MV-4-11 (cell line): ENCODE measurements at places on chromosomes 12 and 14.

DNA sequence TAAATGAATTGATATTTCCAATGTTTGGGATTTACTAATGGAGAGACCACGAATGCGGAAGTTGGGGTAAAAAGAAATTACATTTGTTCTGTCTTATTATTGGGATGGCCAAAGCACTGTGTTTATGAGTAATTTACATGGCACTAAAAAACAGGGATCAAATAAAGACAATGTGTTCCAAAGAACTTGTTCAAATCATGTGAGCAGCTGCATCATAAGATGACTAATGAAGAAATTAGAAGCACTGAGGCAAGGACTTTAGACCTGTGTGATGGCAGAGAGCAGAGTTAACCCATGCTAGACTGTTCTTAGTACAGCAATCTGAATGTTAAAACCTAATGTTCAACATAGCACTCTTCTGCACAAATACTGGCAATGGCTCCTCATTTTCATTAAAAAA is 34.3 kb upstream of the DCN start:
- no peak for DNase-seq

DNA sequence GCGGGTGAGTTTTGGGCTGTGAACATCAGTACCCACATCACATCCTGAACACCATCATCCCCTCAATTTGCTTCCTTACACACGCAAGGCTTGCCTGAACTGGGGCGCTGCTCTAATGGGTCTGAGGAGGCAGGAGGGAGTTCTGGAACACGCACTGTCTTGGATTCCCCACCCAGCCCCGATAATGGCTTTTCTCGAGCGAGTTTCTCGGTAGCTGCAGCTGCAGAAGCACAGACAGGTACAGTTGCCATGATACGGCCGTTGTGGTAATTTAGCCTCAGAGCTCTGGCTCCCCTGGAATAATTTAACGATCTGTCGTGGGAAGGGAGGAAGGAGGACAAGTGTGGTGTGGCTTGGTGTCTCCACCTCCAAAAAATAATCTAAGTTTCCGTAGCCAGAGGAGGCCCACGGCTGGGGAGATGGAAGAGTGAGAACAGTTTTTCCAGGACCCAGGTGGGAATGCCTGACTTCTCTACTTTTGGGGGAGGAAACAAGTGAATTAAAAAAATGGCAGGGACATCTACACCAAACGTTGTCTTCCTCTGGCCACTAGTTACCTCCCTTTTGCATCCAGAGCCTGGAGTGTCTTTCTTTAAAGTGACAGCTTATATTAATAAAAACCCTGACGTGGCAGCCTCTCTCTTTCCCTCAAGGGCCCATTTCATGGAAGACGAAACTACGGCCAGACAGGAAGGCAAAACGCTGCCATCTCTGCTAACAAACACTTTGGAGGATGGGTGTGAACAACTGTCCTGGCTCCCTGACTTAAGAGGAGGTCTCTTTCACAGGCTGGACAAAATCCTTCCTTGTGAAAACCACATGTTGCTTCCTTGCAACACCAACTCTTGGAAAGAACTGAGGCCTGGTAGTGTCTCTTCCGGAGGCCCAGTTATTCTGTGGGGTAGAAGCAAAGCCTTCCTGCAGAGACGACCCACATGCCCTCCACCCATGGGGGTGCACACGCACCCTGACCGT is 84.8 kb downstream of the RBM19 start:
- DNase-seq, result no peak

DNA sequence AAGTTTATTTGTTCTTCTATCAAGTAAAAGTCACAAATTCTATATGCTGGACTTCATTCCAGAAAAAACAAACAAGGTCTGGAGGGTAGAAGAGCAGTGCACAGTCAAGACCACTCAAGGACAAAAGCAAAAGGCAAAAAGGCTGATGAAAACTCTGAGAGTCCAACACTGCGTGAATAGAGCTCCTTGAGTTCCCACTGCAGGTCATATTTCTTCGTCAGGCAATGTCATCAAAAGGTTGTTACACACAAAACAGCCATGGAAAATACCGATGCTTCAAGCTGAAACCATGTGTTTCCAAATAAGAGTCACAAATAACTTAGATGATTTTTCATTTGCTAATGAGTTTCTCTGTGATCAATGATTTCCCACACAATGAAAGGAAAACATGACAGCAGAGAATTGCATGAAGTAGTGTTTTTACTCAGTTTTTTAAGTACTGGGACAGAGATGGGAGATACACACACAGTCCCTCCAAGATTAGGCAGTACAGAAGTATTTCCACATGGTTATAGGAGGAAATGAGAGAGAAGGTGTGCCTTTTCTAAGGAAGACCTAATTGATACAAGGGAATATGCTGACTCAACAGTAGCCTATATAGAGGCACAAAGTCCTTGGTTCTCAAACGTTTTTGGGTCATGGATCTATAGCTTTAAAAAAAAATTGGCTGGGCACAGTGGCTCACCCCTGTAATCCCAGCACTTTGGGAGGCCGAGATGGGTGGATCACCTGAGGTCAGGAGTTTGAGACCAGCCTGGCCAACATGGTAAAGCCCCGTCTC is 177.7 kb downstream of the MED13L start:
- DNase-seq, result no peak

DNA sequence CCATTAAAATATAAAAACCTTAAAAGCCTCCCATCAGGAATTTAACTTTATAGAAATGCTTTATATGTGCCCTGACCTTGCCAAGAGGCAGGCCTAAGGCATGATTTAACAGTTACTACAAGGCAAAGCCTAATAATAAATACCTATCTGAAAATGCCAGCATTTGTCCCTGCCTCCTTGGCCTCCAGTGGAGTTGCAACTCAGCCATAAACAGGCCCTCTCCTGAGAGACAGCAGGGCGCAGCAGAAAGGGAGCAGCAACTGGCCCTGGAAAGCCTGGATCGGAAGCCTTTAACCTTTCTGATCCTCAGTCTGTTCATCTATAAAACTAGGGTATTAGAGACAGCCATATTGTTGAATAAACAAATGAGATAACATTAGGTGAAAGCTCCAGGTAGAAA is 324.4 kb downstream of the PAWR start:
- DNase-seq, result no peak

DNA sequence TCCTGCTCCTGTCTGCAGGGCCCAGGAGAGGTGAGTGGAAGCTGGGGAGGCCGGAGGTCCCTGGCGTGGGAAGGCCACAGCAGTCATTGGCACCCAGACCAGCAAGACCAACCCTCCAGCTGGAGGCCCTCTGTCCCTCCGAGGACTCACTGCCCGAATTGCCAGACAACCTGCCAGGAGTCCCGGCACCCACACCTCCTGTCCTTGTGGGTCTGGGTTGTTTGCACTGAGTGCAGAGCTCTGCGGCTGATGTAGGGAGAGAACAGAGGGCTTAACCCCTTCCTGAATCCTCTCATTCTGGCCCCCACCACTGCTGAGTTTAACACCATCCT is 204.9 kb downstream of the KIF26A start:
- no peak for DNase-seq

DNA sequence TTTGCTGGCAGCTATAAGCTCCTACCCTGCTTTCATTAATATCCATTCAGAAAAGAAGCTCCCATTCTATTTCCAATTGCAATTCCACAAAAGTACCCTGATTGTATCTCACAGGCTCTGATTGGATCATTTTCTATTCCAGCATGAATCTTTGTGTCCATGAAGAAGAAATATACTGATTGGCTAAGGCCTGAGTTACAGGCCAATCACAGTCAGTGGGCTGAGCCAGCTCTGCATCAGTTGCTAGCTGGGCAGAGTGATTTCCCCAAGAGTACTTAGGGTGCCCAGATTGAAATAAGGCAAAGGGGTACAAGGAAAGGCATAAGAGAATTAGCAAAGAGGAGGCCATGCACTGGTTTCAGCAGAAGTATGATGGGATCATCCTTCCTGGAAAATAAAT is 14.4 kb downstream of the ART4 start:
- DNase-seq, result no peak

- DNase-seq, result no peak
Measured at GRCh38 chr14:75738192-75738591, 77.1 kb downstream of the TTLL5 start.

DNA sequence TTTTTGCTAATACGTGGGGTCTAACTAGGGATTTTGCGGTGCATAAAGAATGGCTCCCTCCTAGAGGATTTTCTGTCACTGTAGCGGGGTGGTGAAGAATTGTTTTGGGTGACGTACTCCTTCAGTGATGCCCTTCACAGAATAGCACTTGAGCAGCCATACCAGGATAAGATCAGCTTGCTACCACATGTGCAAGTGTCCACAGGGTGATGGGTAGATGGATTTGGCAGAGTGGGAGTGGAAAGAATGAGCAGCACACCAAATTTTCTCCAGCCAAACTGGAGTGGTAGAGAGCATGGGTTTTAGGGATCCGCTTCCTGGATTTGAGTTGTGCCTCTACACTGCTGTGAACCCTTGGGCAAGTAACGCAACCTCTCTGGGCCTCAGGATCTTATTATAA is 2.3 kb downstream of the TCP11L2 start:
- DNase-seq, result no peak

GRCh38 chr14:61113561-61114225 is 132.6 kb downstream of the SLC38A6 start:
- DNase-seq, result peak; percentile 90

DNA sequence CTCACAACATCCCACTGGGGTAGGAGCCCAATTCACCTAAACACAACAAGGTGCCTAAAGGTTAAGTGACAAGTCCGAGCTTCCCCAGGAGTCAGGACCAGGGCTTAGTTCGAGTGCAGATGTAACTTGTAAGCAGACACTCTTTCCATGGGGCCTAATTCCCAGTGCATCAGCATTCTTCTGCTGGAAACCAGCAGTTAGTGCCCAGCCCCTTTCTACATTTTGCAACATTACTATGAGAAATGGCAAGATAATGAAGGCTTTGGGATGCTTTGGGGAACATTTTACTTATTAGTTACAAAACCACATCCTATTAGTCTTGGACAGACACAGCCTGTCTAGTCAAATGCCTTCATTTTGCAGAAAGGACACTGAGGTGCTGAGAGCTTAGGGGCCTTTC is 179.8 kb downstream of the CALM1 start:
- no peak for DNase-seq

GRCh38 chr14:33370426-33370825 is 431.7 kb downstream of the NPAS3 start:
- no peak for DNase-seq

DNA sequence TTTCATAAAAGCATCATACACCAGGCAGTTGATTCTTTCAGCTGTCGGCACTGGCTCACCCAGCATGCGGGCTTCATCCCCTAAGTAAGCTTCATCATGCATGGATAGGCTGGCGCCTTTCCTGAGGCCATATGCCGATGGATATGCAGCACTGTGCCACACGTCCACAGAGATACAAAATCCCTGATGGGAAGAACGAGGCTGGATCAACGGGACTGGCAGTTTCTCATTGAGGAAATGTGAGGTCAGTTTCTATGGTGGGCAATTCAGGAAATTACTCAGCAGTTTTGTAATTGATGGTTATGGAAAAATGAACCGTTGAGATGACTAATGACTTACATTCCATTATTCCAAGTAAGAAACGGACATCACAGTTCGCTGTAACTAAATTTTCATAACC is 453.8 kb downstream of the TMEM121 start:
- DNase-seq, result peak; percentile 35

- no peak for DNase-seq
Measured at GRCh38 chr12:22609501-22609900, 15.5 kb upstream of the ETNK1 start.

DNA sequence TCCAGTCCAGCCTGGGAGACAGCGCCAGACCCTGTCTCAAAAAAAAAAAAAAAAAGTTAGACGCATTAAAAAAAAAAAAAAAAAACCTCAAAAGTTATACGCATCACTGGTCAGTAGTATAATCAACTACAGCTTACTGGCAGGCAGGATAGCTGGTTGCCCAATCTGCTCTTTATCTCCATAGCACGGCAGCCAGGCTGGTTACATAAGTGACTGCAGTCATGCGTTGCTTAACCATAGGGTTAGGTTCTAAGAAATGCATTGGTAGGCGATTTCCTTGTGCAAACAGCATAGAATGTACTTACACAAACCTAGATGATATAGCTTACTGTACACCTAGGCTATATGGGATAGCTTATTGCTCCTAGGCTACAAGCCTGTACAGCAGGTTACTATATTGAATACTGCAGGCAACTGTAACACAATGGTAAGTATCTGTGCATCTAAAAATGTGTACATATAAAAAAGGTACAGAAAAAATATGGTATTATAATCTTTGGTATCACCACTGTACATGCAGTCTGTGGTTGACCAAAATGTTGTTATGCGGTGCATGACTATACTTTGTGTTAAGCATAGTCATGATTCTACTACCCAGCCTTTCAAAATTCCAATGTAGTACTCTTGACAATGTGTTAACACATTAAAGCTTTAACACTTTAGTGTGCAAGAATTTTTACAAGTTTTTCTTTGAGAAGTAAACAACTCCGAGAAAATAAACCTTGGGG is 8.1 kb downstream of the L2HGDH start:
- peak; percentile 96 for DNase-seq

DNA sequence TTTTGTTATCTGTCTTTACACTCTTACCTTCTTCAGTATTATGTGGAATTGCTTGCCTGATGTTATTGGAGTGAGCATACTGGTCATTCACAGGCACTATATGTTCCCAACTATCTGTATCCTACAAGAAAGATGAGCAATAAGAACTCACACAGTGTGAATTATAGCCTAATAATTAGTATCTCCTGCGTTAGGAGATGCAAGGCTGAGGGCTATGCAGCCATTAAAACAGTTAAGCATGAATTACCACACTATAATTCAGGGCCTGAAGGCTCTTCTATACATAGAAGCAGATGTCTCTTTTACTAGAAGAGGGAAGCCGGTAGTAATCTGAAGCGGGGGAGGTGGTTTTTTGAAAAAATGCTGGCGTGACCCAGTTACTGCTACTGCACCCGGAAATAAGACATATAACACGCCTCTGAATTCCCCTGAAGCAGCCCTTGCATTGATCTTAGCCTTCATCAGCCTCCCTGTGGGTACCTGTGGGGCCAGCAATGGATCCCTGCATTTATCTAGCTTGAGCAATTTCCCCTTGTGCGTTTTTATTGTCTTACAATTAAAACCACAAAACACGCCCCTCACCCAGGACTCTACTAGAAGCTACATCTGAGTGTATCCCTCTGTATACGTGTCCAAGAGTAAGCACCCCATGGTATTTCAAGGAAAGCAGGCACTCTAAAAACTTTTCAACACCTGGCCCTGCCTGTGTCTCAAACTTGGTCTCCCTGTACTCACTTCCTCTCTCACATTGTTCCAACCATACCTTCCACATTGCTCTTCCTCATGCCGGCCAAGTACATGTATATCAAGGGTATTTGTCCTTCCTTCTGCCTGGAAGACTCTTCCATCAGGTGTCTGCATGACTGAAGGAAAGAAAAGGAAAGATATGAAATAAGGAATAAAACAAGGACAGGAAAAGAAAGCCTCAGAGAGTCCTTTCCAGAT is 210.9 kb upstream of the ARID2 start:
- DNase-seq, result peak; percentile 74

DNA sequence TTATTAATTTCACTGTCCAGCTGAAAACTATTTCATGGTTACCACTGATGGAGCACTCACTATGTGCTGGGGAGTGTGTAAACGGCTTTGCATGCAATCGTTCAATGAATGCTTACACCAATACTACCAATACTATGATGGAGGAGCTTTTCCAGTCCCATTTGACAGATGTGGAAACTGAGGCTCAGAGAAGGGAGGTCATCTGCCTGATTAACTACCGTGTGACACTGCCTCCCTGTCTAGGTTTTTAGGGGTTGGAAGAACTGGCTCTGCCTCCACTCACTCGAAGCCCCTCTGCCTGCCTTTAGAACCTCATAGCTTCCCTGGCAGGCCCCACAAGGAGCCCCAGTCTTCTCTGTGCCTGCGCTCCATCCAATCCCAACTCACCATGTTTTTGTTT is 11.9 kb downstream of the MSI1 start:
- no peak for DNase-seq

- DNase-seq, result no peak
Measured at GRCh38 chr14:59318908-59319307, 130.4 kb downstream of the DAAM1 start.
